GM23248 (cell line): ENCODE measurements at places on chromosomes 5 and 9. TPM values are rescaled to one million over a fixed set of nuclear protein-coding genes. Genes with fewer than 3 reads are reported as not detected.

The GPX3 gene
- total RNA-seq = 2.4 and 3.0 TPM in 2 replicates

The CDKN2B-AS1 gene
- 1.3 and 4.1 TPM in 2 replicates for total RNA-seq

The TMEM250 gene
- 69.7 and 94.0 TPM in 2 replicates for total RNA-seq

The PKD2L2 gene
- not detected in 2 replicates for total RNA-seq

The ACOT12 gene
- not detected in 2 replicates for total RNA-seq

The TMEM171 gene
- total RNA-seq = 5.8 and 6.7 TPM in 2 replicates

The FRMD3 gene
- total RNA-seq = 0.13 and 0.32 TPM in 2 replicates

The EIF4EBP3 gene
- total RNA-seq = 0.54 and 2.3 TPM in 2 replicates

The DMGDH gene
- total RNA-seq = 0.38 and 1.6 TPM in 2 replicates

The CA9 gene
- 3.4 and 4.3 TPM in 2 replicates for total RNA-seq

The FAM153A gene
- not detected in 2 replicates for total RNA-seq

The GALNT12 gene
- 7.8 and 10.1 TPM in 2 replicates for total RNA-seq

The CCNI2 gene
- total RNA-seq = not detected in 2 replicates

The PRSS3 gene
- total RNA-seq = 15.1 and 30.7 TPM in 2 replicates

The ADAMTS16 gene
- total RNA-seq = 0.11 and 0.13 TPM in 2 replicates
